DND-41 (cell line): ENCODE measurements at places on chromosomes 3 and 15.

DNA sequence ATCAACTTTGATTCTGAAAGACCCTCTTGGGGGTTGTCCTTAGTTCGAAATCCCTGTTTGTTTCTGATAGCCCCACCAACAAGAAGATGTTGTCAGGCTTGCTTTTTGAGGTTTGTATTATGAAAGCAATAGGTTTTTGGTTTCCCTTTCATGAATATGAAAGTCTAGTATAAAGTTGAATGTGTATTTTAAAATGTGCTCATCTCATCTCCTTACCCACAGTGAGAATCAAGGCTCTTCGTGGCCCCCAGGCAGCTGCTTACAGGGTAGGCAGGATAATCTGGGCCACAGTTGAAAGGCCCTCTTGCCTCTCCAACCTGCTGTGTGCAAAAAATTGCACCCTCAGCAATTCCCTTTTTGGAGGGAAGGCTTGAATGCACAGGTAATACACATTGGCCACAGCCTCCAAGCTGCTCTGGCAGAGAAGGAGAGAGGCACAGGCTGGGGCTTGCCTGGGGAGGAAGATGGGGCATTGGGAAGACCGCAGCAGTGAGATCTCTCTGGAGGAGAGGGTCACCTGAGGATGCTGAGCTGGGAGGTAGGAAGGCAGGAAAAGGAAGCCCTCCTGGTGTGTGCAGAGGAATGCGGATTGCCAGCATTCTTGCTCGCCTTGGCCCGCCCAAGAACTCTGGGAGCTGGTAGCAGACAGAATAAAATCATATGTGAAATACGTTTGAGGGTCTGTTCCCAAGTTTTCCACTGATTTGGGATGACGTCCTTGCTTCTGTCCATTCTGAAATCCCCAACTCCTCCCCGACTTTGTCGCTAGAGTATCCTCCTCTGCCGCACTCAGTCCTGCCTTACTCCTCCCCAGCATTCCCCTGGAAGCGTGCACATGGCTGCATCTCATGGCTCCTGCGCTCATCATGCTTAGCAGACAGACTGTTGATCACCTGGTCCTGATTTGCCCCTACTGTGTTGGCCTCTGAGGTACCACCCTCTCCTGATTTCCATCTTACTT lies 196.4 kb downstream of the RPLP1 start:
- no peak for DNase-seq

DNA sequence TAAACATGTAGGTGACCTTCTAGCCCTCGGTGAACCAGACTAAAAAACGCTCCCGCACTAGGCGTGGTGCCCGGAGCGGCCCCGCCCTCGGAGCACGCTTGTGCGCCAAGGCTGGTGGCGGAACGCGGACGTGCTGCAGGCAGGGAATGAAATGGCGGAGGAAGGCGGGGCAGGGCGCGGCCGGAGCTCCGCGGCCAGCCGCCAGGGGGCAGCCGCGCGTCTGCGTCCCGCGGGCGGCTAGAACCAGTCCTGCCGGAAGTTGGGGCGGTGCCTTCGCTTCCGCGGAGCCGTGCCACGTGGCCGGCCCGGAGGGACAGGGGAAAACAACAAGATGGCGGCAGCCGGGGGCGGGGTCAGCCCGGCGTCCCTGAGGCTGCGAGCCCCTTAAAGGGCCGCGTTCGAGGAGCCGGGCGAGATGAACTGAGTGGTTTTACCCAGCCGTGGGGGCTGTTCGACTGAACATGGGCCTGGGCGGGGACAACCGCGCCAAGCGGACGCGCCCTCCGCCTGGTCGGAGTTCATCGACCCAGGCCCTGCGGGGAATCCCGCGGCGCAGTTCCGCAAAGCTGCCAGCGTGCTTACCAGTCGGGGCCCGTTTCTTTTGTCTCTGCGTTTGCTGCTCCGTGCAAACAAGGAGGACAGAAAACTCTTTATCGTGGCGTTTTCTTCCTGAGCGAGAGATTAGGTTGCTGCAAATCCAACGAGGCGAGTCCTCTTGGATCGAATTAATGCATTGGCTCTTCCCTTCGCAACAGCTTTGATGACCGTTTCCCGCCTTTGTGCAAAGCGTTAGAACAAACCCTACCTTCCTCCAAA lies 90.9 kb upstream of the CHD2 start:
- peak; percentile 98 for DNase-seq

DNA sequence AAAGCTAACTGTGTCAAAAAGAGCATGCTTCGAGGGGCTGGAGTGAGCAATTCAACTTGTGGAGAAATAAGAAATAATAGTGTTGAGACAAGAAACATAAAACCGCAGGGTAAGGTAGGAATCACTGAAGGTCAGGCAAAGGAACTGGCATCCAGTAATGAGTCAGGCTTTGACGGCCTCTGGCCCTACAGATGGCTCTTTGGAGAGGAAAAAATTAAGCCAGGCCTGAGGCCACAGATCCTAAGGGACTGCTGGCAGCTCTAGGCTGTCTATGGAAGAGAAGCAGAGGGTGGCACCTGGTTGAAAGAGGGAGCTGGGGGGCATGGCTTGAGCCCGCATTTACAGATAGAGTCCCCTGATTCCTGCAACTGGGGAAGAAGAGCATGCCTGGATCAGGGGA lies 28.6 kb upstream of the ZSCAN2 start:
- DNase-seq, result no peak

- DNase-seq, result no peak
Observed at GRCh38 chr15:88782465-88782864, 20.8 kb upstream of the ACAN start.

DNA sequence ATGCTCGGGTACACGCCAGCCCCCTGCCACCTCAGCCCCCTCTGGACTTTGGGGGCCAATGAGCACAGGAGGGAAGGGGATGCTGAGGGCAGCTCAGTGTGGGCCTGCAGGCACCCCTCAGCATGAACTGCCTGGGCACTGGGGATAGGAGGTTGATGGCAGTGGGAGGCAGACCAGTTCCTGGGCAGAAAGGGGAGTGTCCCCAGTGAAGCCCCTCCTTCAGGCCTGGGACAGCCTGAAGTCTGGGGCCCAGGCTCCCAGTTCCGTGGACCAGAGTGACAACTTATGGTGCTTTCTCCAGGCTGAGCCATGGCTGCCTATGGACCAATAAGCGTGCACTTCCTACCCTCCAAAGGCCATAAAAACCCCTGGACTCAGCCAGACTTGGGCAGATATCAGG lies 63.3 kb upstream of the IMPG2 start:
- DNase-seq, result no peak

DNA sequence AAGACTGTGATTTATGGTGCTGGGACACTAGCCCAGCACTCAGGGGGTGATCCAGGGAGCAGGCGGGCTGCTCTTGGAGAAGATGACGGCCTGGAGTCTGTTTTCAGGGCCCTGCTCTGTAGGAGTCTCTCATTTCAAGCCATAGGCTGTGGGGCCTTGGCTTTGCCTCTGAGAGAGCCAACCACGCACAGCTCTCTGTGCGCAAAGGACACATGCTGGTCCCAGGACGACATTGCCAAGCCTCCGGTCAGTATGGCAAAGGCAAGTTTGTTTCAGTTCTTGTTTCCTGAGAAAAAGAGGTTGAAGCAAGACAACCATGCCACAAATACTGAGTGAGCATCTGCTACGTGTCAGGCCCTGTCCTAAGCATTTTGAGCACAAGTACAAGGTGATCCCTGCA lies 197.1 kb downstream of the EPHB1 start:
- no peak for DNase-seq

GRCh38 chr15:90710436-90711027 lies 6.6 kb upstream of the BLM start:
- no peak for DNase-seq

DNA sequence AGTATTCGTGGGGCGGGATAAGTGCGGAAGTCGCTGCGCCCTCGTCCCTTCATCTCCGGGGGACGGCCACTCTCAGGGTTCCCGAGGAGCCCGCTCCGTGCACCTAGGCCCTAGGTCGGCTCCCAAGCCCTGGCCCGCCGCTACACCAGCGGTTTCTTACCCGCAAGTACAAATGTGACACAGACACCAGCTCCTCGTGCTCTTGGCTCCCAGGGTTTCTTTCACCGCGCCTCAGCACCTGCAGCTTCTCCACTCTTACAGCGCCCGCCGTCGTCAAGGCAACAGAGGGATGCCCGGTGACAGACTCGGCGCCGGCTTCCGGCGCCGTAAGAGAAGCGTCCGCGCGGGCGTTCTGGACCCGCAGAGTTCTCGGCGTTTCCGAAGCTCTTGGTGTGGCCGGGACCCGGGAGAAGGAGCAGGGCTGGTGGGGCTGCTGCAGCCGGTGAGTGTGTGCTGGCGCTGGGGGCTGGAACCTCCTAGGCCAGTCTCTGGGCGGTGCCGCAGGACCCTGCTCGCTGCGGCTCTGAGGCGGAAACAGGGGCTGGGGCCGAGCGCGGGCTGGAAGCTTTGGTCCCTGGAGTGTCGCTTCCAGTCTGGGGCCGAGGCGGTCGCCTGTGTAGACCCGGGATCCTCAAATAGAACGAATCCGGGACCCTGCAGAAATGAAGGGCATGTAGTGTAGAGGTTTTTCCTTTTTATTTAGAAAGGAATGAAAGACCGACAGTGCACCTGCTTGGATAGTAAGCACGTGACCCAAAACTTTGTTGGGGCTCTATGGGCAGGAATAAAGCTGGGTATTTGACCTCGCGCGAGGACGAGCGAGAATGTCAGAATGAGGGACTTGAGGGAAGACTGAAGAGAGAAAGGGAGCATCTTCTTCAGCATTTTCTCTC lies 155.4 kb upstream of the GOLGA6L4 start:
- DNase-seq, result peak; percentile 69

DNA sequence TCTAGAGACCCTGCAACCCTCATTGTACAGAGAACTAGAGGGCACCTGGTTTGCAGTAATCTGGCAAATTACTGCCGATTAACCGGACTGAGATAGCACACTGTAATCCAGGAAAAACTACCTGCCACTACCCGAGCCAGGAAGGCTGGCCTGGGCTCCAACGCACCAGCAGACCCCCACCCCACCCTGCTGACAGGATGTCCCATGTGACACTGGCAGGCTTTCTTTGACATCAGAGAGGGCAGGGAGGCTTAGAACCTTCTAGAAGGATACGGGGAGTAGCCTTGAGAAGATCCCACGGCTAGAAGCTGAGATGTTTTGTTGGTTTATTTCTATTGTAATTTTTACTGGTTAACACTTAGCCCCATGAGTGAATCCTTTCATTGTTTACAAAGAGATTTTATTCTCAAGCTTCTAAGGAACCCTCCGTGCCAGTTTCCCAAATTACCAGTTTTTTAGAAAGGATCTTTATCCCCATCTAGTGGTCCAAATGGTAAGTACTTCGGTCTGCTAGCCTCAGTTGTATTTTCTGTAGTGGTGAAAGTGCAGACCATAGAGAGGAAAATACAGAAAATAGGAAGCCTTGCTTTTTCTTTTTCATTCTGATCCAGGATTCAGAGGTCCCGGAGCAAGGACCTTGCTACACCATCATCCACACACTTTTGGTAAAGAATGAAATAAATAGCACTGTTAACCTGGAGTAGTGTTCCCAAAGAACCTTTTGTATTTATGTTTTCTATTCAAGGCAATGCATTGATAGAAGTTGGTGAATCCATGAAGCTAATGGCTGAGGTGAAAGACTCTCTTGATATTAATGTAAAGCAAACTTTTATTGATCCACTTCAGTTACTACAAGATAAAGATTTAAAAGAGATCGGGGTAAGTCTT lies 81.9 kb upstream of the ADAMTSL3 start:
- no peak for DNase-seq

GRCh38 chr3:106825962-106826605 lies 551.2 kb upstream of the CCDC54 start:
- DNase-seq, result no peak

DNA sequence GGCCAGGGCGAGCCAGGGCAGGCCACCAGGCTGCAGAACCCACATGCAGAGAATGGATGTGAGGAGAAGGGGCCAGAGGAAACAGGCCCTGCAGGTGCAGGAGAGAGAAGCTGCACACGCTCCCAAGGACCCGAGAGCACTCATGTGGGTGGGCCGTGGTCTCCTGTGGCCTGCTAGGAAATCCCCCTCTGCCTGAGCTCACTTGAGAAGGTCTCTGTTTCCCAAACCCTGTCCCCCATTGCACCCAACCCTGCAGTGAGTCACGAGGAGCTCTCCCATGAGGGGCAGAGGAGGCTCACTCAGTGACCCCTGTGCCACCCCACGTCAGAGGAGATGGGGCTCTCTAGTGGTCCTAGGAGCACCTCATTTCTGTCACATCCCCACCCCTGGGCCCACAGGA lies 111.1 kb downstream of the KLF13 start:
- peak; percentile 75 for DNase-seq

DNA sequence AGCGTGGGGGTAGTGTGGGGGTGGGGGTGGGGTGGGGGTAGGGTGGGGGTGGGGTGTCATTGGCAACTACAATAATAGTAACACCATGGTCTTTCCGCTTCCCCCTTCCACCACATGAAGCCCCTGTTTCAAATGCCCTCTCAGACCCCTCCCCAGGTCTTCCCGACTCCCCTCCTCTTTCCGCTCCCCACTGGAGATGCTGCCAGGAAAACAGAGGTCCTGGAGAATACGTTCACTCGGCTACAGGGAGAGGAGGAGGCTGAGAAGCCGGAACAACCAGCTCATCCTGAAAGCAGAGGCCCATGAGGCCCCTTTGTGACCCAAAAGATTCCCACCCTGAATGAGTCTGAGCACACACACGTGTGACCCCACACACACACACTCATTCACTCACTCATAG lies 75.4 kb downstream of the CPN2 start:
- DNase-seq, result no peak

DNA sequence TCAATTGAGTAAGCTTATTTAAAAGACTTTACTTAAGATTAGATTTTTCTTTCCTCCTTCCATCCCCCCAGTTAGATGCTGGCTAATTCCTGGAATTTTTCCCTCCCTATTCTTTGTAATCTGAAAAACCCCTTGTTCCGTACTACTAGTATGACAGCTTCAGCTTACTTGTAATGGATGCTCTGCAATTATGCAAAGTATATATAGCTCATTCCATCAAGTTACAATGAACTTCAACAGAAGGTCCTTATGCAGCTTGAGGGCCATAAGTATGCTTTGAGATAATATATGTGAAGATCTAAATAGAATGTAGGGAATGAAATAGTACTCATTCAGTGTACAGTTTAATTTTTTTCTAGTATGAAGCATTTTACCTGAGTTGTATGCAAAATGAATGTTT lies 398.3 kb upstream of the NAALADL2 start:
- DNase-seq, result no peak

GRCh38 chr15:57506422-57506821 lies 85.3 kb upstream of the MYZAP start:
- DNase-seq, result no peak

DNA sequence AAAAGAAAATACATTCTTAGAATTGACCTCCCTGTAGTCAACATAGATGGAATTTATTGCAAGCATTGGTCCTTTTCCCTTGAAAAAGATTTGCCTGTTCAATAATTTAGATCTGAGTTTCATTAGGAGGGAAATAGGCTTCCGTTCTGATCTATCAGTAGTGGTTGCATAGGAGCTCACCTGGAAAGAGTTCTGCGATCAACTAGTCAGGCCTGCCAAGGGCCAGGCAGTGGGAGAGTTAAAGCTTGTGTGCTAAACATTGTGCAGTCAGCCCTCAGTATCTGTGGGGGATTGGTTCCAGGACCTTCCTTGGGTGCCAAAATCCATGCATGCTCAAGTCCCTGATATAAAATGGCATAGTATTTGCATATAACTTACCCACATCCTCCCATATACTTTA lies 29.6 kb upstream of the IDH2 start:
- DNase-seq, result no peak
